Forelimb muscle (tissue), 1 donor: ENCODE measurements at places on chromosomes 5 and 9. TPM values are rescaled to one million over a fixed set of nuclear protein-coding genes. Genes with fewer than 3 reads are reported as not detected.

DNA sequence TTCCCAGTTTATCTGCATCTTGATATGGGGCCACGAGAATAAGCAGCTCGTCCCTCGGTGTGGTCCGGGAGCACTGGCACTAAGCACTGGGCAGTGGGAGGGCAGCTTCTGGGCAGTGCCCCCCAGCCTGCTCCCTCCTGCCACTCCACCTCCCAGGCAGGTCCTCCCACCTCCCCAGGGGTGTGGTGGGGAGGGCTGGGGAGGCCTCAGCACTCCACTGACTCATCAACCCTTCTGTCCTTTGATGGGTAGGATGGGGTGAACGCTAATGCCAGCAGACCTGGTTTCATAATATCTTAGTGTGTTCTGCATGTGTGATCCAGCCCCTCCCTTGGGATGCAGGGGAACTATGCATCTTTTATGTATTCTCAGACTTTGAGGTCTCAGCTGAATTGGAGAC is 62.2 kb upstream of the GNE start:
- no peak for DNase-seq

DNA sequence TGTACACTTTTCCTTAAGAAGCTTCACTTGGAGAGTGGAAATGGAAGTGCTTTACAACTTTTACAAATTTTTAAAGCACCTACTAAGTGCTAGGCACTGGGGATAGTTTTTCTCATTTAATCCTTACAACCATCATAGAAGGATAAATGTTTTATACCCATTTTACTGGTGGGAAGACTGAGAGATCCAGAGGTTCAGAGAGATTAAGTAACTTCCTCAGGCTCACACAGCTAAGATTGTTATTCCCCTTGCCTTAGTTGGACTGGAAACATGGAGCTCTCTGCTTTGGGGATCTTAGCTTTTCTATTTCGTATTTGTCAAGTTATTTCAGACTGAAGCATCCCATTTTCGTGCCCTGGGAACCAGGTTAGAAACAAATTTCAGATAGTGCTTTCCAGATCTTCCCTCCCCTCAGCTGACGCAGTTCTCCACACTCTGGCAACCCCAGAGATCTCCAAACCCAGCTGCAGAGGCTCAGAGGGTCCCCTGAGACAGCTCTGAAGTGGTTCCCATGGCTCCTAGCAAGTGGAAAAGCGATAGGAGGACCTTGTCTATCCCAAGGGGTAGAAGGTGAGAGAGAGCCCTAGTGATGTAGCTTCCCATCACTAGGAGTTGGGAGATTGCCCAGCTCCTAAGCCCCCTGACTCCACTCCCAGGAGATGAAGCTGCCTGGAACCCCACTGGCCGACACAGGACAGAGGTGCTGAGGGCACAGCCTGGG is 16.2 kb upstream of the GABBR2 start:
- DNase-seq = no peak

POU5F2 gene
- polyA plus RNA-seq = 0.01 TPM

DNA sequence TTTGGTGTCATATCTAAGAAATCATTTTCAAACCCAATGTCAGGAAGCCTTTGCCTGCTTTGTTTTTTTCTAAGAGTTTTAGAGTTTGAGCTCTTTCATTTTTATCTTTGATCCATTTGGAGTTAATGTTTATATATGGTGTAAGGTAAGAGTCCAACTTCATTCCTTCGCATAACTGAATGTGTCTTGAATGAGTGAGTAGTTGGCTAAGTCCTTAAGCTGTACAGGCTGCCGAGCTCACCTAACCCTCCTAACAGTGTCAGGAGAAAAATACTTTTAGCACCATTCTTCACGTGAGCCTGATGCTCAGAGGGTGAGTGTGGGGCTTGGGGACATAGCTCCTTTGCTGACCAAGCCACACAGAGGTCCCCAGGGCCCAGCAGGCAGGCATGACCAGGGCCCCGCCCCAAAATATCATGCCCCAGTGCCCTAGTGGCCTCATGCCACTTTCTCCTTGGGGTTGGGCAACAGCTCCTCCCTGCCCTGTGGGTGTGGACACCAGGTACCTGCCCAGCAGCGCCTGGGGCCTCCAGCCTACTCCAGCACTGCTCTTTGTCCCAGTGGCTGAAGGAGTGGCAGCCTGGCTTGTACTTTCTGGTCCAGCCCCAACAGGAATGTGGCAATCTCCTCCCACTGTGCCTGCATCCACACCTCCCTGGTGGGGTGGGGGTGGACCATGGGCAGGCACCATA is 17.2 kb downstream of the PPARGC1B start:
- DNase-seq = no peak

CYSRT1 gene
- polyA plus RNA-seq = 2.4 TPM

PCDHB10 gene
- polyA plus RNA-seq = 3.6 TPM
